Stimulated activated CD4-positive, alpha-beta T cell treated with anti-CD3 and anti-CD28 coated beads, Interleukin-15, amount 100 ng/mL, for 48 hours (primary cell): ENCODE measurements at places on chromosomes 1 and 21.

DNA sequence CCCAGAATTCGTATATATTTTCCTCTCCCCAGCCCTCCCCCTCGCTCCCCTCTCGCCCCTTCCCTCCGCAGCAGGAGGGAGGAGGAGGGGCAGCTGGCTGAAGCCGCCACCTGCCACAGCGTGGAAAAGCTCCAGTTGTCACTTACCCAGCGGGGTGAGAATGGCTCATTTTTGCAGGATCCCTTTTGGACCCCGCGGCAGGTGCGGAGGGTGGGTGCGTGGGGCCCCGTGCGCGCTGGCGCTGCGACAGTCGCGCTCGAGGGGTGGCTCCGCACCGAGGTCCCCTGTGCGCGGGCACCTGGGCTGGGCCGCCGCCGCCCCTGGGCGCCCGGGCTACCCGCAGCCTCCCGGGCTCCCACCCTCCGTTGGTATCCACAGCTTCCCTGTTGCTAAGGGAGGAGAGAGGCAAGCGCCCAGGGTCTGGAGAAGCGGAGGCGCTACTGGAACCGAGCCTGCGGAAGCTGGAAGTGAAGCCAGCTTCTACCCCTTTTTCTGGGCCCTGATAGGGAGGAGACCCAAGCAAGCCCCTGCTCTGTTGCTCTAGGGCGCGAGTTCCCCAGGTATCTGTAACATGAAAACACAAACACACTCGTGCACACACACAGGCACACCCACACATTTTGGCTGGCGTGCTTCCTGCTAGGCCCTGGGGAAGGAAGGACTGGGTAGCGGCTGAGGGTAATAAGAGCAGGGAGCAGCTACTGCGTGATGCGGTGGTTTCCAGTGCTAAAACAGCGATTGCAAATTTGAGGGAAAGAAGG, at the start of gene ERICH3:
TSS of gene ERICH3 (minus strand) at position 442 of the 761 bp plus-strand sequence. CDS start at position 169, 273 bp downstream.
- DNase-seq = no peak

DNA sequence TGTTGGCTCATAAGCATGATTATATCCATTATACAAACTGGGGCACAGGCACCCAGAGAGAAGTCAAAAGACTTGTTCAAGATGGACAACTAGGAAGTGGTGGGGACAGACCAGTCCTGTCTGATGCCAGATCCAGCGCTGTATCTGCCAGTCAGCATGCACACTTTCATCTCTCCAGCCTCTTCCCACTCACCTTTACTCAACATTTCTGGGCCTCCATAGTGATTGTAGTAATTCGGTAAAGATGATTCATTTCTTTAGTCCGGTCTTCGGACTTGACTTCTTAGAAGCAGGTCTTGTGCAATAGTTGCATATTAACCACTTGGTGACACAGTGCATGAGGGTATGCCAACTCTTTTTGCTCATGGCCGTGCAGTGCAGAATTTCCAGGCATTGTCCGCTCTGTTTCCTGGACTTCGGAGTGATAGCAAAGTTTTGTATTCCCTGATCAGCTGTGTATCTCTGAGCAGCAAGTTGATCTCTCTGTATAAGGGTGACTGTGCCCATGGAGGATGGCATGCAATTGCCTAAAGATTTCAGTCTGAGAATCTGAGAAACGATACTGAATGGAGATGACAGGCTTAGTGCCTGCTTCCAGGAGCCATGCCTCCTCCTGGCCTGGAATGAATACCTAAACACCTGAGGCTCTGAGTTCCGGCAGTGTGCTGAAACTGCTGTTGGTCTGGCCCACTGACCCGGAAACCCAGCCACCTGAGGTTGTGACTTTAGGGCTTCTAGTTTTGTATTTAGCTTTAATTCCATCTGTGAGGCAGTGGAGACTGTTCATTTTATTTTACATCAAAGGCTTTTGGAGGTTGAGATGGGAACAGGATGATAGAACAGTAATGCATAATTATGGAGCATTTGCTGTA, 39.0 kb downstream of the GALNT2 start:
- DNase-seq = no peak

- no peak for DNase-seq
Observed at GRCh38 chr1:42043182-42043581, 110.0 kb upstream of the GUCA2B start.

DNA sequence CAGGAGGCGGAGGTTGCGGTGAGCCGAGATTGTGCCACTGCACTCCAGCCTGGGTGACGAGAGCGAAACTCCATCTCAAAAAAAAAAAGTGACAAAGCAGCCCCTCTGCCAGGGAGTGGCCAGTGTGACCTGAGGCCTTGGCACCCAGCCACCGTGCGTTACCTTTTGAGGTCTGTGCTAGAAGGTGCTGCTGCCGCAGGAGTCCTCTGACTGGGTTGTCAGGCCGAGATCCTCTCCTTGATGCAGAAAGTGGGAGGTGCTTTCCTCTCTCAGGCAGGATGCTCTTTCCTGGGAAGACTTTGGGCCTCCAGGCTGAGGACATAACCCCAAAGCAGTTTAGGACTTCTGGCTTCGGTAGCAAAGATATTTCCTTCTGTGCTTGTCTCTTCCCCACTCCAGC, 280.5 kb upstream of the VAMP3 start:
- no peak for DNase-seq

GRCh38 chr1:65150583-65151263, 2.7 kb downstream of the AK4 start:
- no peak for DNase-seq

DNA sequence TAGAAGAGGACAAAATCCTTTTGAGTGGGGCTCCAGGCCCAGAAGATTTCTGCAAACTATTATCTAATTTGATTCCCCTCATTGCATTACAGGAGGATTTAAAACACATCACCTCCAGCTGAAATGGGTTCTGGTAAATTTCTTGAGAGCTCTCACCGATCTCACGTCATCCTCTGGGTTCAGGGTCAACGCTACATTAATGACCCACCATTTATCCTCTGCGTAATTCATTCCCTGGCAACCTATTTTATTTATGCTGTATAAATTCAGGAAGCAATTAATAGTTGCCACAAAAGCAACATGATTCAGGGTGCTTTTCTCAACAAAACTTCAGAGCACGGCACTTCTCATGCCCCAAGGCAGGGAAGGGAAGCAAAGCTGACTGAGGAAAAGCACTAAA, 38.9 kb downstream of the LMX1A start:
- DNase-seq = no peak

DNA sequence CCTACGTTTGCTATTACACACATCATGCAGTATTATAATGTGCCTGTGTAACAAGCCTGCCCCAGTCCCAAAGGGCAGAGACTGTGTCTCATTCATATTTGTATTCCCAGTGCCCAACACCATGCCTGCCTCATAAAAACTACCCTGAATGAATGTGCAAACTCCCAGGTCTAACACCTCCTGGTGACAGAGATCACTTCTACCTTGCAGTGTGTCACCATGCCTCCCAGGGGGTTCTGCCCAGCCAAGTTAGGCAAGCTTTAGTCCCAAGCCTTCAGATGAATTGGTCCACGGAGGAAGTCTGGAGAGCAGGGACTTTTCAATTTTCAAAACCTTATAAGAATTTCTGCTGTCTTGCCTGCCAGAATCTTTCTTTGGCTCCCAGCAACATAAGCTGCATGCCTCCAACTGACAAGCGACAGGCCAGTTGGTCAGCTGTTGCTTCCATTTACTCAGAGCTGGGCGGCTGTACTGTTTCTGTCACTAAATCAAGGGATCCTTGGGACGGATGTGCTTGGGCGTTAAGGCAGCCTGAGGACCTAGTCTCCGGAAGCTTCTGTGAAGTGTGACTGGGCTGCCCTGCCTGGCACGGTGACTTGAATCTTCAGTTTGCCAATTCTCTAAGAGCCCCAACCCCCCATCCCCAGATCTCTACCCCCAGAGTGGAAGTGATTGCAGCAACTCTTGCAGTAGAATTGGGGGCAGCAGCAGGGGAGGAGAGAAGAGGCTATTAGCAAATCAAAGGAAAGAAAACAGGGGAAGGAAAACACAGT, 1.2 kb downstream of the RXRG start:
- no peak for DNase-seq

DNA sequence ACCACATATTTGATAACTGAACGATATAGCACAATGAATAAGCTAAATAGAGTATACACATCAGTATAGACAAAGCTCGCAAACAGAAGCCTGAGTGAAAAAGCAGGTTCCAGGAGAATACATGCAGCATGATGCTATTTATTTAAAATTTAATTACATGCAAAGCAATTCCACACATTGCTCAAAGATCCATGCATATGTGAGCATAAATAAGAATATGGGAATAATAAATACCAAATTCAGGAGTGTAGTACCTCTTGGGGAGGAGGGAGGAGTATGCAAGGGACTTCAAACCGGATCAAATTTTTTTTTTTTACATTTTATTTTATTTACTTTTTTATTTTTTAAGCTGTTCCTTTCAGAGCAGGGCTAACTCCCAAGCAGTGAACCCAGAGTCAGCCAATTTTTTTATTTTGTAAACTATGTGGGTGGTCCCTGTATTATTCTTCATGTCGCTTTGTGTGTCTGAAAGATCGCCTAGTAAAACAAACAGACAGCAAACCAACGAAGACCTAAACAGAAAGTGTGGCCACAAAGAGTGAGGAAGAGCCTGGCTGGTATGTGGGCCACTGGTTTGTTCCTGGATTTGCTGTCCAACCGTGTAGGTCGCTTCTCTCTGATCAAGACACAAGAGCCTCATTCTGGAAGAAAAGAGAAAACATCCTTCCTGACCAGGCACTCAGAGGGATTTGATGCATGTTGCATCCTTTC, 4.2 kb upstream of the SHISAL2A start:
- DNase-seq = no peak

GRCh38 chr1:151475175-151475574, 15.9 kb upstream of the POGZ start:
- DNase-seq = peak; percentile 26

GRCh38 chr1:220544901-220545303, 17.0 kb downstream of the MARK1 start:
- no peak for DNase-seq

- DNase-seq = no peak
Observed at GRCh38 chr1:238954865-238955264, 431.5 kb upstream of the CHRM3 start.
